ENCODE measurements at places on chromosomes 11 and 22. TPM values are rescaled to one million over a fixed set of nuclear protein-coding genes. Genes with fewer than 3 reads are reported as not detected.

- no peak for DNase-seq
Measured at GRCh38 chr11:75439495-75440120, 6.6 kb upstream of the KLHL35 start.

DNA sequence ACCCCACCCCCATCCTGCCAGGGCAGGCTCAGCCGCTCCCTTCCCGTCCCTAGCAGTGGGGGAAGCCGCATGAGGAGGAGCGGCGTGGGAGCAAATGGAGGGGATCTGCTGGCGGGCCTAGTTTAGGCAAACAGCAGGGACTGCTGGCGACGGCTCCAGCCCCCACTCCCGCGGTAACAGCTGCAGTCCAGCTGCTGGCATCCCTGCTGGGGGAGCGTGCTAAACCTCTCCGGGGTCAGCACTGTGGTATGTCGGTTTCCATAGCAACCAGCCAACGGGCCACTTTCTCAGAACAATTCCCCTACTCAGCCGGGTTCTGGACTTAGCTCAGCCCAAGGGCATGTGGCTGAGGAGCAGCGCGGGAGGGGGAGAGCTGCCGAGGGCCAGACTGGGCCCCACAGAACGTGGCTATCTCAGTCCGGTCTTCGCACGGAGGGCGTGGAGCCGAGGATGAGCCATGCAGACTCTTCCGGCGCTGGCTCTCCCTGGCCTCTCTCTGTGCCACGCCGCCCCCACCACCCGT lies 98.8 kb downstream of the PKNOX2 start:
- DNase-seq: peak; percentile 89

DNA sequence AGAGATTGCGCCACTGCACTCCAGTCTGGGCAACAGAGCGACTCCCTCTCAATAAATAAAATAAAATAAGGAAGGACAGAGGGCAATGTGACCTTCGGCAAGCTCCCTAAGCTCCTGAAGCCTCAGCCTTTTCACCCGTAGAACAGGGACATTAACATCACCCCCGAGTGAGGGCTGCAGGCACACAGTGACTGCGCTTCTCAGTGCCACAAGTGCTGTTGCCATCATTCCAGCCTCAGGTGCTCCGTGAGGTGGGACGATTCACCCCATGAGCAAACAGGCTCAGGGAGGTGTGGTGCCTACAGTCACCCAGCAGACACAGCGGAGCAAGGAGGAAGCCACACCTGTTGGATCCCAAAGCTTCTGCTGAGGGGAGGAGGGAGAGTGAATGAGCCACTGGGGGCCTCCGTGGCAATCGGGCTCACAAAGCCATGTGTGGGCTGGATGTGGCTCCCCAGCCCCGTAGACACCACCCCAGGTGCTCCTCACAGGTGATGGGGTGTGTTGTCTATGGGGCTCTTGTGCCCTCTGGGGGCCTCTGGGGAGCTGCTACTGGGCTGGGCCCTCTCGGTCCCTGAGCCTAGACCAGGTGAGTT lies 9.1 kb upstream of the TCF20 start:
- DNase-seq: no peak

- DNase-seq: peak; percentile 78
Measured at GRCh38 chr22:39244496-39245129, at the start of gene PDGFB. TSS of gene PDGFB (minus strand) at chr22:39244982. CDS start at chr22:39243963, 1,019 bp downstream.

DNA sequence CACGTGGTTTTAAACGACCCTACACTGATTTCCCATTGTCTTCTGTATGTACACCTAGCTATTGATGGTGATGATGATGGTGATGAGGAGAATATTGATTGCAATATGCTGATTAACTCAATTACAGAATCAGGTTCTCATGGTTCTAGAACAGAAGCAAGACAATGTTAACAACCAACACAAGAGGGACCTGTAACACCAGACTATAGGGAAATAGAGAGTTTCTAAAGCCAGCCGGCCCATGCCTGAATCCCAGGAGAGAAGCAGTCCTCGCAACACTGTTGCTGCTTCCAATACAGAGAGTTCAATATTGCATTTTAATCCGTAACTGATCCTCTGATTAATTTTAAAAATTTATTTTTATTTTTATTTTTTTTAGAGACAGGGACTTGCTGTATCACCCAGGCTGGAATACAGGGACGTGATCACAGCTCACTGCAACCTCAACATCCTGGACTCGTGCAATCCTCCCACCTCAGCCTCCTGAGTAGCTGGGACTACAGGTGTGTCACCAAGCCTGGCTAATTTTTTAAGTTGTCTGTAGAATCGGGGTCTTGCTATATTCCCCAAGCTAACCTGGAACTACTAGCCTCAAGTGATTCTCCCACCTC lies 22.2 kb upstream of the UBASH3B start:
- no peak for DNase-seq

DNA sequence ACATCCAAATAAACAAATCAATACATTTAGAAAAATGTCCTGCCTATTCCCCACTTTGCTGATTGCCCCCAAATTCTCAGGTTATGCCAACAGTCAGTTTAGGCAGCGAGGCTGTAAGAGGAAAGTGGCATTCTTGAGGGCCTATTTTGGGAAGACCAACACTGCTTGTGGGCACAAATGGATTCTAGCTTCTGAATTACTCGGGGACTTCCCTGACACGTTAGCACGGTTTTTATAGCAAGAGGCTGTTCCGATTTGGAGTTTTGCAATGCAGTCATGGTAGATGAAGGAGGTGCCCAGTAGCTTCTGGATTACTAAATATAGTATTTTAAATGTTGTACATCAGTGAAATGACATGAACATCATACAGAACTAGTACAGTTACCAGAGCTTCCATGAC lies 13.1 kb downstream of the RCN1 start:
- no peak for DNase-seq

- DNase-seq: peak; percentile 20
Measured at GRCh38 chr11:40280159-40281051, 1179.0 kb downstream of the LRRC4C start.

OR5B21 gene
- polyA plus RNA-seq: not detected

DNA sequence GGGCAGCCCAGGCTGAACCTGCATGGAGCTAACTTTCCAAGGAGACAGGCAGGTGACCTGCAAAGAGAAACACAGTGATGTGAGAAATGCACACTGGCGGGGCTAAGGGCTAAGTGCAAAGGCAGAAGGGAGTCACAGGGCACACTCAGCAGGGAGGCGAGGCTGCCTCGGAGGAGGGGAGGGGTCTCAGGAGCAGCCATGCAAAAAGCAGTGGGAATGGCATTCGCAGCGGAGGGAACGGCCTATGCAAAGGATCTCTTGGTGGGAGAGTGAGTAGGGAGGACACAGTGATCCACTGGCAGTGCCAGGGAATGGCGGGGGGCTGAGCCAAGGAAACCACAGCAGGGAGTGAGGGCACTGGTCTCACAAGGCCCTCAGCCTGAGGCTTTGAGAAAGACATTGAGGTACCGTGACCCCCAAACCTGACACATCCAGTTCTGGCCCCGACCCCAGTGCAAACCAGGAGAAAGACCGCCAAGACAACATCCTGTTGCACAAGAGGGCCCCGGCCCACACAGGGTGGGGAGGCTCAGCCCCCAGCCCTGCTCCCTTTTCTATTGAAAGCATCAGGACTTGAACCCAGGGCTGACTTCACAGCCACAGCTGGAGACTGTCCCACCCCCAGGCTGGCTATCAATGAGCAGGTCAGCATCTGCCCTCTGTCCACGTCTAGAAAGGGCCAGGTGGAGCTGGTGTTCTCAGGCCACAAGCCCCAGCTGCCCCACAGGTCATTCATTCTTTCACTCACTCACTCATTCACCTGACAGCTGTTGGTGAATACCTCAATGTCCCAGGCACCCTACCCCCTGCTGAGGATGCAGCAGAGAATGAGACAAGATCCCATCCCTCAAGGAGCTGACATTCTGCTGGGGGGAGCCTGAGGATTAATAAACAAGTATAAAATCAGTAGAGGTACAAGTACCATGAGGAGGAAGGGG lies 50.7 kb downstream of the IGLL1 start:
- peak; percentile 43 for DNase-seq

Measured in heart left ventricle (tissue), 16 donors.